ENCODE measurements at places on chromosomes 2 and 18. TPM values are rescaled to one million over a fixed set of nuclear protein-coding genes. Genes with fewer than 3 reads are reported as not detected.

IL36B gene
- polyA plus RNA-seq, result not detected

DTNA gene
- not detected for polyA plus RNA-seq

EXOC6B gene
- 3.9 TPM for polyA plus RNA-seq

SLC14A1 gene
- polyA plus RNA-seq, result 3.6 TPM

ARHGEF33 gene
- polyA plus RNA-seq, result 0.09 TPM

AQP12B gene
- polyA plus RNA-seq, result not detected

LAMA3 gene
- not detected for polyA plus RNA-seq

UGT1A3 gene
- polyA plus RNA-seq, result not detected

DSEL gene
- 0.56 TPM for polyA plus RNA-seq

IL18R1 gene
- polyA plus RNA-seq, result 12.4 TPM

ABCG8 gene
- polyA plus RNA-seq, result not detected

RAX gene
- polyA plus RNA-seq, result not detected

ANKRD62 gene
- polyA plus RNA-seq, result not detected

STRADB gene
- 36.2 TPM for polyA plus RNA-seq

ALPI gene
- polyA plus RNA-seq, result not detected

AKAIN1 gene
- not detected for polyA plus RNA-seq

PROKR1 gene
- polyA plus RNA-seq, result 0.07 TPM

DCC gene
- polyA plus RNA-seq, result not detected

RAPGEF4 gene
- polyA plus RNA-seq, result not detected

C2orf74 gene
- polyA plus RNA-seq, result 36.7 TPM

TBR1 gene
- not detected for polyA plus RNA-seq

PLCD4 gene
- not detected for polyA plus RNA-seq

KATNAL2 gene
- not detected for polyA plus RNA-seq
